ENCODE measurements at places on chromosomes 4 and X. TPM values are rescaled to one million over a fixed set of nuclear protein-coding genes. Genes with fewer than 3 reads are reported as not detected.

DNA sequence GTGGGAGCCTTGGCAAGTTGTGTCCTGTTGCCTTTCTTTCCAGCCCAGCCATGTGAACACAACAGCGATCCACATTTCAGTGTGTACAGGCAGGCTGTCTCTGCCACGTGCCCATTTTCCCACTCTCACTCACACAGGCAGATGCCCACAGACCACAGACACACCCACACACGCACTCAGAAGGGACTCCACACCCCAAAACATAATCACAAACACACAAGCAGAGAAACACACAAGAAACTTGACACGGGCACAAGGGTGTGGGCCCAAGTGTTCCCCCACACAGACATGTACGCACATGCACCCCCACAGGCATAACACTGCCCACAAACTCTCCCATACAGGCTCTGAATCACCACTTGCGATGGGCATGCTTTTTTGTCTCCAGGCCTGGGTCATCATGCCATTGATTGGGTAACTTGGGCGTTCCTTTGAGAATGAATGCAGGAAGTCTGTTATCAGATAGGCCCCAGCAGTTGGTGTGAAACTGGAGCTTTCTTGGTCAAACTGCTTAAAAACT lies 84.3 kb downstream of the NBDY start:
- no peaks in the 10 kb centered on the region for H3K36me3 ChIP-seq
- peak overlapping the region; percentile 90 for H3K27ac ChIP-seq
- H3K4me1 ChIP-seq = peaks cover 20% of the 10 kb centered on the region
- H3K4me3 ChIP-seq = no peak overlapping the region
- no peaks in the 10 kb centered on the region for H3K27me3 ChIP-seq
- DNase-seq = peak; percentile 76

GRCh38 chr4:1077711-1078477 lies 35.5 kb downstream of the RNF212 start:
- H3K27ac ChIP-seq = no peak overlapping the region
- H3K4me3 ChIP-seq = no peak overlapping the region
- H3K4me1 ChIP-seq = peaks cover 23% of the 10 kb centered on the region
- no peak for DNase-seq
- H3K36me3 ChIP-seq = no peaks in the 10 kb centered on the region
- H3K27me3 ChIP-seq = no peaks in the 10 kb centered on the region

CDX4 gene
- not detected for polyA plus RNA-seq

- H3K36me3 ChIP-seq = no peaks in the 10 kb centered on the region
- DNase-seq = no peak
- H3K27me3 ChIP-seq = no peaks in the 10 kb centered on the region
- no peak overlapping the region for H3K4me3 ChIP-seq
- H3K27ac ChIP-seq = no peak overlapping the region
- no peaks in the 10 kb centered on the region for H3K4me1 ChIP-seq
Observed at GRCh38 chr4:80539190-80539589, 203.7 kb downstream of the CFAP299 start.

DNA sequence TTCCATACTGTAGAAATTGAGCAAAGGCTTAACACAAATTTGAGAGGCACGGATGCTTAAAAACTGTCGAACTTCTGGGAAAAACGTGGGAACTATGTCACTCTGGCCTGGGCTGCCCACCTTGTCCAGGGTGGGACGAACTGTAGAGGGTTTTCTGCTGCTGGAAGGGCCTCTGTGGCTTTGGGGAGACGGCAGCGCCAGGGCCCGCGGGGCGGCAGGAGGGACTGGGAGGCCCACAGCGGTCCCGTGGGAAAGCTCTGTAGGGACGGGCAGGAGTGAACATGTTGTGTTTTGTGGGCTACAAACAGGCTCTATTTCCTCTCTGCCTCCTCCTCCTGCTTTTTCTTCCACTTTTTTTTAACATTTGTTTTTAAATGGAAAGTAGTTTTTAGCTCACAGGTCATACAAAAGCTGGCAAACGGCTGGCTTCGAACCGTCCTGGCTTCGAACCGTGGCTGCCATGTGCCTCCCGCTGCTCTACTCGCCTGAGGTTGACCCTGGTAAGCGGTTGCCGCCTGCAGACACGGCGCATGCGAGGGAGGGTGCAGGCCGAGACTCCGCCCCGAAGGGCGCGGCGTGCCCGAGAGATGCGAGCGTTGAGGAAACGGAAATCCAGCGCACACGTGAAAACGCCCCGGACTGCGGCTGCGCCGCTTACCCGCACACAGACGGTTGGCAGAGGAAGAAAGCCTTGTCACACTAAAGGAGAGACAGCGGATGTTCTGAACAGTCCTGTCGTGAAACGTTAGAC lies 382.3 kb upstream of the ZFP42 start:
- no peak for DNase-seq
- H3K27ac ChIP-seq = no peak overlapping the region
- no peaks in the 10 kb centered on the region for H3K4me1 ChIP-seq

DNA sequence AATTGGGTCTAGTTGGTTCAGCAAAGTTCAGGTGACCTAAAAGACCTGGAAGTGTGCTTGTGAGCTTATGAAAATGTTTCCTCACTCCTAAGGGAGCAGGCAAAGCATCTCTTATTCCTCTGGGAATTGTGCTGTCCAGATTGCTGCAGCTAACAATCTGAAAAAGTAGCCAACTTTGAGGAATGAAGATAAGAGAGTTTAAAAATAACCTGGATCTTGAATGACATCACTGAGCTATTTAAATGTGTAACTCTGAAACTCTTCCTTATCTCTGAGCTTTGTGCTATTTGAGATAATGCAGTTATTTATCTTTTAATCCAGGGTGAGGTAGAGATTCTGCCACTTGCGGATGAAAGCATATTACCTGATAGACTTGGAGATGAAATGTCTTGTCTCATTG lies 384.8 kb downstream of the PPP4R3C start:
- no peak overlapping the region for H3K27ac ChIP-seq
- H3K27me3 ChIP-seq = no peaks in the 10 kb centered on the region
- H3K36me3 ChIP-seq = no peaks in the 10 kb centered on the region
- DNase-seq = no peak
- H3K4me3 ChIP-seq = no peak overlapping the region

OCIAD2 gene
- polyA plus RNA-seq = 3.1 TPM

- H3K27ac ChIP-seq = peak overlapping the region; percentile 33
- no peaks in the 10 kb centered on the region for H3K27me3 ChIP-seq
- H3K4me1 ChIP-seq = peaks cover 39% of the 10 kb centered on the region
- H3K4me3 ChIP-seq = no peak overlapping the region
Observed at GRCh38 chr4:112279025-112279881, 6.5 kb downstream of the TIFA start.

TASL gene
- 22.2 TPM for polyA plus RNA-seq

GABRE gene
- not detected for polyA plus RNA-seq

DNA sequence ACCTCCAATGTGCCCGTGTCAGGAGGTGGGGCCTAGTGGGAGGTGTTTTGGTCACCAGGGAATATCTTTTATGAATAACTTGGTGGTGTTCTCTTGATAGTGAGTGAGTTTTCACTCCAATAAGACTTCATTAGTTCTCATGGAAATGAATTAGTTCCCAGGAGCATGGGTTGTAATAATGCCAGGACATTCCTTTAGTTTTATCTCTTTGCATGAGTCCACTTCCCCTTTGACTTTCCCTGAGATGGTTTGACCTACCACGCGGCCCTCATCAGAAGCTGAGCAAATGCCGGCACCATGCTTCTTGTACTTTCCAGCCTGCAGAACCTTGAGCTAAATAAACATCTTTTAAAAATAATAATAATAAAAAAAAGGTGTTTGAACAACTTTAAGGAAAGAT lies 112.9 kb upstream of the ACSL4 start:
- H3K36me3 ChIP-seq = no peaks in the 10 kb centered on the region
- no peak for DNase-seq
- H3K4me3 ChIP-seq = no peak overlapping the region
- H3K27me3 ChIP-seq = peaks cover 5% of the 10 kb centered on the region

DNA sequence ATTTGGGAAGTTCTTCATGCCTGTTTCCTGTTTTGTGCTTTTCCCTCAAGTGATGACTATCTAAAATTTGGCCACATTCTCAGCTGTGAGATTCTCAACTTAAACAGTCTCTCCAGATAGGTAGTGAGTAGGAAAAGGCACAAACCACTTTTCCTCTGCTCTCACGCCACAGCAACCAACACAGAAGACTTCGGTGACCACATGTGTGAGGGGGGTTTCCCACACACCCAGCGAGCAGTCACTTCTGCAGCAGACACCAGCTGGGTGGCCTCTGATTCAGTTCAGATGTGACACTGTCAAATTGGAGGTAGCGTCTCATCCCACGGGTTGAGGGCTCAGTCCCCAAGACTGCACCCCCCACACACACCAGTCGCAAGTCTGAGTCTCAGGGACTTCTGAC lies 25.1 kb upstream of the CLDN34 start:
- DNase-seq = peak; percentile 64
- peaks cover 8% of the 10 kb centered on the region for H3K4me1 ChIP-seq
- no peak overlapping the region for H3K4me3 ChIP-seq
- no peaks in the 10 kb centered on the region for H3K27me3 ChIP-seq
- H3K27ac ChIP-seq = no peak overlapping the region

- no peaks in the 10 kb centered on the region for H3K27me3 ChIP-seq
- H3K4me1 ChIP-seq = no peaks in the 10 kb centered on the region
- DNase-seq = no peak
- no peak overlapping the region for H3K27ac ChIP-seq
Observed at GRCh38 chrX:152824841-152825374, 5.6 kb downstream of the CETN2 start.

GRCh38 chr4:158822348-158822747 lies 53.5 kb downstream of the FNIP2 start:
- H3K27me3 ChIP-seq = no peaks in the 10 kb centered on the region
- no peak overlapping the region for H3K27ac ChIP-seq
- DNase-seq = no peak
- peaks cover 33% of the 10 kb centered on the region for H3K4me1 ChIP-seq
- H3K36me3 ChIP-seq = peaks cover 18% of the 10 kb centered on the region
- H3K4me3 ChIP-seq = no peak overlapping the region

- H3K27ac ChIP-seq = no peak overlapping the region
- no peaks in the 10 kb centered on the region for H3K27me3 ChIP-seq
- DNase-seq = no peak
- no peak overlapping the region for H3K4me3 ChIP-seq
- no peaks in the 10 kb centered on the region for H3K4me1 ChIP-seq
Observed at GRCh38 chr4:175443547-175443946, 368.5 kb downstream of the GPM6A start.

CYP2U1 gene
- 1.5 TPM for polyA plus RNA-seq

- H3K36me3 ChIP-seq = no peaks in the 10 kb centered on the region
- H3K27ac ChIP-seq = no peak overlapping the region
Observed at GRCh38 chr4:108270466-108271450, 102.0 kb upstream of the LEF1 start.

- DNase-seq = no peak
- H3K27me3 ChIP-seq = peaks cover 14% of the 10 kb centered on the region
- no peaks in the 10 kb centered on the region for H3K36me3 ChIP-seq
- H3K4me3 ChIP-seq = no peak overlapping the region
- peaks cover 14% of the 10 kb centered on the region for H3K4me1 ChIP-seq
- no peak overlapping the region for H3K27ac ChIP-seq
Observed at GRCh38 chrX:9369802-9370291, 95.0 kb upstream of the TBL1X start.

DUX4 gene
- polyA plus RNA-seq = not detected

PDE5A gene
- not detected for polyA plus RNA-seq

- peaks cover 11% of the 10 kb centered on the region for H3K4me1 ChIP-seq
- no peak for DNase-seq
- peaks cover 2% of the 10 kb centered on the region for H3K36me3 ChIP-seq
- no peaks in the 10 kb centered on the region for H3K27me3 ChIP-seq
Observed at GRCh38 chrX:71184803-71185495, 38.1 kb upstream of the GJB1 start.

LRP2BP gene
- 0.10 TPM for polyA plus RNA-seq

GRIA3 gene
- polyA plus RNA-seq = not detected

GRCh38 chrX:150870029-150870428 lies 28.4 kb downstream of the CD99L2 start:
- no peak for DNase-seq
- no peaks in the 10 kb centered on the region for H3K36me3 ChIP-seq
- H3K4me1 ChIP-seq = no peaks in the 10 kb centered on the region
- H3K4me3 ChIP-seq = no peak overlapping the region
- no peak overlapping the region for H3K27ac ChIP-seq

- H3K36me3 ChIP-seq = no peaks in the 10 kb centered on the region
- peaks cover 32% of the 10 kb centered on the region for H3K4me1 ChIP-seq
- peak overlapping the region; percentile 85 for H3K4me3 ChIP-seq
- peaks cover 9% of the 10 kb centered on the region for H3K27me3 ChIP-seq
- peak; percentile 70 for DNase-seq
Observed at GRCh38 chr4:5050520-5051277, 581 bp upstream of the STK32B start.

TLR2 gene
- 133 TPM for polyA plus RNA-seq

DNA sequence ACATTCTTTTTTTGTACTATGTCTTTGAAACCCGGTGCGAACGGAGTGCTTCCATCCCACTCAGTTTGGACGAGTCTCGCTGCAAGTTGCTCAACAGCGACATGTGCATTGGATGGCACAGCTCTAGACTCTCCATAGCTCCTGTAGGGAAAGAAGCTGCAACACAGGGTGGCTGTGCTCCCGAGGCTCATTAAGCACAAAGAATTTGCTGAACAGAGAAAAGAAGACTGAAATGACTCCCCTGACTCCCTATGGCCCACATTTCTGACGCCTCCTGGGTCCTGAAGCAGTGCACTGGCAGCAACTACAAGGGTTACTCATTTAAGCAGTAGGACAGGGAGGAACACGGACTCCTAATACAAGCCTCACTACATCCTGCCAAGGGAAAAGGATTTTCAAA lies 127.4 kb downstream of the SH3RF1 start:
- no peak overlapping the region for H3K27ac ChIP-seq
- H3K36me3 ChIP-seq = peaks cover 4% of the 10 kb centered on the region
- no peaks in the 10 kb centered on the region for H3K27me3 ChIP-seq
- no peaks in the 10 kb centered on the region for H3K4me1 ChIP-seq

DNA sequence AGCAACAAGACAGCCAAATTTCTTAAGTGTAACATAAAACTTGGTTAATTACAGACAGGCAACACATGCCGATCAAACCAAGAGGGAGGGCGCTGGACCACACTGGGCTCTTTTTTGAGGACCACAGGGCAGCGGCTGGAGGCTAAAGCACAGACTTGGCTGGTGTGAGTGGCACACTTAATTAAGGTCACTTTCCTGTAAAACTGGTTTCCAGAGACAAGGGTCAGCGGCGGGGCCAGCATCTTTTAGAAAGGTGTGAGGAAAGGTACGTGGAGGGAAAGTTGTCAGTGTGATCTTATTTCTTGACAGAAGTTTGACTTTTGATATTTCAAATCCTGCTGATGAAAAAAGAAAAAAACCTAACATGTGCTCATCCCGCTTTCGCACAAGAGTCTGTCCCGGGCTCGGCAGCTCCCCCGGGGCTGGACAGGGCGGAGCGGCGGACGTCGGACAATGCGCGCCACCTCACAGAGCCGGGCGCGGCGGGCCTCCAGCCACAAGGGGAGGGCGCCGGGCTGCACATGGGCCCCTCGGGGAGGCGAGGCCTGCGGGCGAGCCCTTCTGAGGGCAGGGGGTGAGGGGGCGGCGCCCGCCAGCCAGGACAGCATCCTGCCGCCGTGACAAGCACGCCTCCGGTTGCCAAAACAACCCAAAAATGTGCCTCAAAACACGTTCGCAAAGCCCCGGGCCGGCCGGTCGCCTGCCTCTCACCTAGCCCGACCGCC lies 660 bp upstream of the HSPA4L start:
- H3K36me3 ChIP-seq = no peaks in the 10 kb centered on the region
- peaks cover 34% of the 10 kb centered on the region for H3K27me3 ChIP-seq
- peak overlapping the region; percentile 62 for H3K4me3 ChIP-seq

GRCh38 chrX:727738-728621 lies 97.4 kb downstream of the SHOX start:
- H3K4me1 ChIP-seq = no peaks in the 10 kb centered on the region
- DNase-seq = no peak
- H3K27ac ChIP-seq = no peak overlapping the region
- no peaks in the 10 kb centered on the region for H3K36me3 ChIP-seq

- H3K27ac ChIP-seq = no peak overlapping the region
- no peaks in the 10 kb centered on the region for H3K27me3 ChIP-seq
- DNase-seq = no peak
- no peak overlapping the region for H3K4me3 ChIP-seq
Observed at GRCh38 chrX:10555846-10556245, 64.5 kb downstream of the MID1 start.
